Diencephalon (tissue), 1 donor: ENCODE measurements at places on chromosomes 2 and 18. TPM values are rescaled to one million over a fixed set of nuclear protein-coding genes. Genes with fewer than 3 reads are reported as not detected.

Gene KCNK3
- 10.1 TPM for total RNA-seq

Gene CDH7
- total RNA-seq = 30.0 TPM

Gene OSR1
- total RNA-seq = 2.5 TPM

Gene PDCD1
- total RNA-seq = 0.23 TPM

Gene C1GALT1C1L
- total RNA-seq = 0.92 TPM

Gene EML6
- total RNA-seq = 24.0 TPM

Gene TANC1
- 16.6 TPM for total RNA-seq

Gene RUFY4
- total RNA-seq = 0.23 TPM

Gene PROKR1
- total RNA-seq = 1.8 TPM

Gene MPP4
- total RNA-seq = 0.23 TPM

Gene GALR1
- total RNA-seq = 7.8 TPM

Gene APCDD1
- total RNA-seq = 26.8 TPM

Gene GMCL1
- total RNA-seq = 14.3 TPM

Gene UBXN4
- total RNA-seq = 81.4 TPM

Gene DSG4
- total RNA-seq = not detected

Gene EFR3B
- 72.9 TPM for total RNA-seq

Gene CHCHD5
- 6.0 TPM for total RNA-seq

Gene MC5R
- total RNA-seq = 0.69 TPM

Gene PUM2
- total RNA-seq = 116 TPM

Gene CRYGD
- total RNA-seq = 3.7 TPM

Gene UGT1A3
- total RNA-seq = not detected

Gene SLC8A1
- 190 TPM for total RNA-seq

Gene ELOA2
- not detected for total RNA-seq
